Activated CD4-positive, alpha-beta T cell treated with anti-CD3 and anti-CD28 coated beads, Interleukin-2, Interleukin-4, amounts not matched to agents 100 ng/mL and 50 ng/mL, durations not matched to agents 16 hours and 8 hours (primary cell): ENCODE measurements at places on chromosomes 1 and 21.

DNA sequence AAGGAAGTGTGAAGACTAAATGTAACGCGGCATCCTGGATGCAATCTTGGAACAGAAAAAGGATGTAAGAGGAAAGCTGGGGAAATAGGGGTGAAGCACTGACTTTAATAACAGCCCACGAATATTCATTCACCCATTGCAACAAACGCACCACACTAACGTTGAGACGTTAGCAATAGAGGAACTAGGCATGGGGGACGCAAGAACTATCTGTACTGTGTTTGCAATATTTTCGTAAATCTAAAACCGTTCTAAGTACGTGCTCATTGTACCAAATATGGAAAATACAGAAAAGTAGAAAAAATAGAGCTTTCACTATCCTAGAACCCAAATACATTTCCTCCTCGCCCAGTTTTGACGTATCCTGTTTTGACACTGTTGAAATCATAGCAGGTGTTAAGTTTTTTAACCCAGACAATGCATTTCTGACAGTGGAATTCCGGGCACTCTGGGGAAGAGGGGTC lies 3.9 kb downstream of the LAPTM5 start:
- no peak for DNase-seq

GRCh38 chr21:36658926-36659325 lies 40.0 kb upstream of the SIM2 start:
- DNase-seq: no peak

- no peak for DNase-seq
These were observed 1.7 kb downstream of the WNT9A start for GRCh38 chr1:227945891-227946623.

DNA sequence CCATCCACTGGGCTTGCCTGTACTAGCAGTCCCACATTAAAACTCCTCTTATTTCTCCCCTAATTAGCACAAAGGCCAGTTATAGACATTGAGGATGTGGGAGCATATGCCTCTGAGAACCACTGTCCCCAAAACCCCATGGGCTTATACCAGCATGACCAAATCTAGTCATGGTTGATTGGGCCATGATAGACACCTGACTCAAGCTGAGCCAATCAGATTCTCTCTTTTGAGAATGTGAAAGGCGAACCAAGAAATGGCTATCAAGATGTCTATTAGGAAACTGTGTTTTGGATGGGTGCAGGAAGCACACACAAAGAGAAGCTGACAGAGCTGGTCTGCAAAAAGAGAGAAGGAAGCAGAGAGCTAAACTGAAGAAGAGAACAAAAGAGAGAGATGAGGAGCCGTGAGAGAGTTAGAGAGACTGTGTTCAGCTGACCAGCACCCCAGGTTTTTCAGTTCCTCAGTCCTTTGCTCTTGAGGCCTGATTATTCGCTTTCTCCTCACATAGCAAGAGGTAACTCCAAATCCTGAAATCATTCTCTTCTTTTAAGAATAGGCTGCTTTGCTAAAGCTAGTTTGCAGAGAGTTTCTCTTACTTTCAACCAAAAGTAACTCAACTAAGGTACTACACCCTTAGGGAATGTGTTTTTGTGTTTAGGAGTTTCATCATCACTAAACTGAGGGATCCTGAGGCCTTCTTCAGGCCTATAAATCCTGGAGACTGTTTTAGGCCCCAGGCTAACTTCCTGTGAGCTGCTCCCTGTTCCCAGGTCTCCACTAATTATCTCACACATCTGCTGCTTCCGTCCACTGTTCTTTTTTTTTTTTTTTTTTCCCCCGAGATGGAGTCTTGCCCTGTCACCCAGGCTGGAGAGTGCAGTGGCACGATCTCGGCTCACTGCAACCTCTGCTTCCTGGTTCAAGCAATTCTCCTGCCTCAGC lies 7.9 kb upstream of the TIPRL start:
- no peak for DNase-seq

GRCh38 chr1:182035097-182035770 lies 26.3 kb downstream of the ZNF648 start:
- no peak for DNase-seq

DNA sequence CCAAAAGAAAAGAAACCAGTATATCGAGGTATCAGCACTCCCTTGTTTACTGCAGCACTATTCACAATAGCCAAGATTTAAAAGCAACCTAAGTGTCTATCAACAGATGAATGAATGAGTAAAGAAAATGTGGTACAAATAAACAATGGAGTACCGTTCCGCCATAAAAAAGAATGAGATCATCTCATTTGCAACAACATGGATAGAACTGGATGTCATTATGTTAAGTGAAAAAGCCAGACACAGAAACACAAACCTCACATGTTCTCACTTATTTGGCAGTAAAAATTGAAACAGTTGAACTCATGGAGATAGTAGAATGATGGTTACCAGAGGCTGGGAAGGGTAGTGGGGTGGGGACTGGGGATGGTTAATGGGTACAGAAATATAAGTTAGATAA lies 4.3 kb upstream of the GNG5 start:
- no peak for DNase-seq

- DNase-seq: no peak
These were observed 110.0 kb upstream of the SERBP1 start for GRCh38 chr1:67540025-67540732.

- no peak for DNase-seq
These were observed 16.8 kb upstream of the ETV3 start for GRCh38 chr1:157154940-157155514.

GRCh38 chr1:37862330-37862729 lies 2.9 kb upstream of the MTF1 start:
- peak; percentile 67 for DNase-seq

- DNase-seq: no peak
These were observed 13.6 kb downstream of the INAVA start for GRCh38 chr1:200908191-200908868.

DNA sequence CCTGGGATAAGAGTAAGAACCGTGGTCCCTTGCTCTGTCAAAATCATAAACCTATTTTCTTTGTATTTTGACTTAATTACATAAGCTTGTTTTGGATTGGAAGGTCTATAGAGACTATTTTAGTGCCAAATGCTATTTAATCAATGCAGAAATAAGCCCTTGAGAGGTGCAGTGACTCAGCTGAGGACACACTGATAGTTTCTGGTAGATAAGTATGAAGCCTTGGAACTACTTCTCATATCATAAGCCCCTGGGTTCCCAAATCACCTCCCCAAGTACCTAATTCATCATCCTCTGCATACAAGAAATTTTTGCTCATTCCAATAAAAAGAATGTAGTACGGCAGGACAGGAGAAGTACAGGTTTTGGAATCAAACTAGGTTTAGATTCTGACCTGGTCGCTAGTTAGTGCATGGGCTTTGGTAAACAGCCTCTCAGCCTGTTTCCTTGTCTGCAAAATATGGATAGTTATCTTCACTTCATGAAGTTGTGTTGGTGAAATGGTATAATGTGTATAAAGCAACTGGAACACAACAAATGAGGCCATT lies 3.3 kb upstream of the CD55 start:
- DNase-seq: no peak

GRCh38 chr1:74517599-74518051 lies 5.2 kb upstream of the LRRC53 start:
- DNase-seq: no peak

GRCh38 chr1:165173818-165174217 lies 182.7 kb downstream of the LMX1A start:
- no peak for DNase-seq

DNA sequence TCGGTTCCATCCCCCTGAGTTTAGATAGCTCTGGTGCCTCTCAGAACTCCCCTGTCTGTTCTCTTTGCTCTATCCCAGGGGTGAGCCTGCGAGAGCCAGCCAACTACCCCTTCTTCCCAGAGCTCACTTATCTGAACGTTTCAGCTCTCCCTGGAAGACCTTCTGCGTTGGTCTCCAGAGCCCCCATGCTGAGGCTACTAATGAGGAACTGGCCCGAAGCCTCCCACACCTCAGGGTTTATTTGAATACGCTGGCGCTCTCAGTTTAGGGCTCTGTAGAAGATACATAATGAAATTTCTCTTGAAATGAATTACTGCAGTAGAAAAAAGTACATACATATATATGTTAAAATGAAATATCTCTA lies 43.5 kb downstream of the TCEANC2 start:
- no peak for DNase-seq

DNA sequence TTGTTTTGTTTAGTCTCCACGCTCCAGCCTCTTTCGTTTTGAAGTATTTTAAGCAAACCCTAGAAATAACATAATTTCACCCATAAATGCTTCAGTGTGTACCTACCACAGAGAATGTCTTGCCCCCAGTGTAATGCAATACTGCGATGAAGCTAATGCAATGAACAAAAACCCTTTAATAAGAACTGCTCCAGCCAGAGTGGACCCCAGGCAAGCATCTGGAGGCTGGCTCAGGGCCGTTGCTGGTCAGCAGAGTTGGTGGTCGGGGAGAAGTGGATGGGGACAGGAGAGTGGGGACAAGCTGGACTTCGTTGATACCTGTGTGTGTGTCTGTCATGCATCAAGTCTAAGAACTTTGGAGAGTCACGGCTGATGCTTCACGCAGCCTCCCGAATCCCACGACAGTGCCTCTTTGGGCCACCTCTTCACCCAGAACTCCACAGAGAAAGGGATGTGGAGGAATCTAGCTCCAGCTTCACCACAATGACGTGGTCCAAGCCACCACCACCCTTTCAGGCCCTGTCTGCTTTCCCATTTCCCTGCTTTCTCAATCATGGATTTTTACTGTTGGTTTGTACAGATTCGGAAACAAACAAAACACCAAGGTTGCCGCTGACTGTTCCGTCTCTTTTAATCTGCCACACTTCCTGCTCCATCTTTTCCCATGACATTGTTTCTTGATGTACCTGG lies 108.6 kb upstream of the ERRFI1 start:
- no peak for DNase-seq

DNA sequence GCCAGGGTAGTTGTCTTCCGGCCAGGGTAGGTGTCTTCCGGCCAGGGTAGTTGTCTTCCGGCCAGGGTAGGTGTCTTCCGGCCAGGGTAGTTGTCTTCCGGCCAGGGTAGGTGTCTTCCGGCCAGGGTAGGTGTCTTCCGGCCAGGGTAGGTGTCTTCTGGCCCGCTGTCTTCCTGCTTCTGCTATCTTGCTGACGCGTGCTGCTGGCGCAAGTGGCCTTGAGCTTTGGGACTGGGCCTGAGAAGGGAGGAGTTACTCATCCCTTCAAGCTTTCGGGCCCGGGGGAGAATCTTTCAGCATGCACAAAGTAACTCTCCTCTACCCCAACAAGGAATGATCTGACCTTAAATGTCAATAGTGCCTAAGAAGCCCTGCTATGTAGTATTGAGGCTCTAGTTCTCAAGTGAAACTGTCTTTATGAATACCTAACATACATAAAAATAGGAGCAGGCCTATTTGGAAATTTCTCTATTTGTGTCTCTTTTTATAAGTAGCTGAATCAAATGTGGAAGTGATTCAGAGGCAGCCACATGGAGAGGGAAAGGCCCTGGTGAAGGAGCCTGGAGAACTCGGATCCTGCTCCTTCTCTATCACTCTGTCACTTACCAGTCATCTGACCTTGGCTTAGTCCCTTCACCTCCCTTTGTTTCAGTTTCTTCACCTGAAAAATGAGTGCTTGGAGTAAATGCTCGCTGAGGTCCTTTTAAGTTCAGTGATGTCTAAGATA lies 65.6 kb downstream of the RGL1 start:
- no peak for DNase-seq

- DNase-seq: no peak
These were observed 126.9 kb upstream of the C1orf174 start for GRCh38 chr1:4027008-4027407.

DNA sequence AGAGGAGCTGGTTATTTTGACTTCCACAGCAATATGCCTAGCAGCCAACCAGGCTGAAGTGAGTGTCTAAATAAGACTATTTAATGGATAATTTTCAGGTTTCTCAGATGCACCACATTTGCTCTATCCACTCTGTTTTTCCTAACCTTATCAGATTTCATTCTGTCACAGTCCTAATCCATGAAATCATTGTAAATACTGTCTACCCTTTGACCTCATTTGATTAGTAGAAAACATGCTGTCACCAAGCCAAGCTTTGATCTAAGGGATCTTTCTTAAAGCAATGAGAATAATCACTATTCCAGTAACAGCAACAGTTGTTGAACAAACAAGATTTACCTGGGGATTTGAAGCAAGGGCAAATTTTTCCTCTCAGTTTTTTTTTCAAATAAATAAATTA lies 595.6 kb downstream of the LTN1 start:
- no peak for DNase-seq

DNA sequence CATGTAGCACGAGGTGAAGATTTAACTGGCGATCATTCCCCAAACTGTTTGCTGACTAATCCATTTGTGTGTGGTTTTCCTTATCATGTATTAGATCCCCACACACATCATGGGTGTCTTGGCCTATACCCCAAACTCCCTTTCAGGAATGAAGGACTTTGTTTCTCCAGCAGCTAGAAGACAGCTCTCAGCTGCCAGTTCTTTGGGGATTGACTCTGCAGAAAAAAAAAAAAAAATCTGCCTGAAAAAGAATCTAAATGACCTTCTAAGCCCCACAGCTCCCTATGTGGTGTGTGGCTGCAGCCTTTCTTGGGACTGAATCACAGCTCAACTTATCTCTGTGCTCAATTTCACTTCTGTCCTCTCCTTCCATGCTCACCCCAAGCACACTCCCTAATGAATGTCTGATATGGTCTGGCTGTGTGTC lies 256.3 kb upstream of the DUSP10 start:
- DNase-seq: no peak

DNA sequence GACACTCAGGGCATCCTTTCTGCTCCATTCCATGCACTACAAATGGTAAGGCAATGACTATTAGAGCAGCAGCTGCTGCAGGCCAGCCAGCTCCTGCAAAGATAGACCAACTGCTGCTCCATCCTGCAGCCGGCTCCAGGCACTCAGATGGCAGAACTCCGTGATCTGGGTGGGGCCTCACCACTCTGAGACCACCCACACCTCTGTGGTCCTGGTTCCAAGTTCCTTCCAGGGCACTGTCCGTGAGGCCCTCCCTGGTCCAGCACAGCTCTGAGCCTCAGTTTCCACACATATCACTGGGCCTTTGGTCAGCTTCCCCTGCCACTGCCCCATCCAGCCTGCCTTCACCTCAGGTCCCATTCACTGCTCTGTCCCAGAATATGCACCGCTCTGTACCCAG lies 114.7 kb downstream of the DMRTB1 start:
- no peak for DNase-seq

DNA sequence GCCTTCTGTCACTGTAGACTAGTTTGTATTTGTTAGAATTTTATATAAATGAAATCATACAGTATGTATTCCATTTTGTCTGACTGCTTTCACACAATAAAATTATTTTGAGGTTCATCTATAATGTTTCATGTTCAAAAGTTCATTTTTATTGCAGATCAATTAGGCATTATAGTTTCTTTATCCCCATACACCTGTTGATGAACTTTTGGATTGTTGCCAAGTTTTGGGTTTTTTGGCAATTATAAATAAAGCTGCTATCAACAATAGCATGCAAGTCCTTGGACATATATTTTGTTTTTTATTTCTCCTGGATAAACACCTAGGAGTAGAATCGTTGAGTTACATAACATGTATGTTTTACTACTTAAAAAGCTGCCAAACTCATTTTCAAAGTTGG lies 47.1 kb upstream of the FAM3B start:
- no peak for DNase-seq

DNA sequence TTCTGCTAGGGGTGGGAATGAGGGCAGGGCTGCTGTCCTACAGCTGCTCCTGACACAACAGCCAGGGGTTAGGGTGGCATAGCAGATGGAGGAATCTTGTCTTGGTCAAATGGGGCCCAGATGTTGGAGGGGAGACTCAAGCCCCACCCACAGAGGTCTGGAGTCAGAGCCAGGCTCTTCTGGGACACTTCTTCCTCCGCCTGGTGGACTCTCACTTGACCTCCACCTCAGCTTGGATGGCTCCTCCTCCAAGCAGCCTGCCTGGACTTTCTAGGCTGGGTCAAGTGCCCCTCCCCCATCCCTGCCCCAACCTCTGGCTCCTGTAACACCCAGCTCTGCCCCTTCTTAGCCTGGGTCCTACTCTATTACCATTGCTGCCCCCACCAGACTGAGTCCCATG lies 35.5 kb downstream of the EPHA2 start:
- no peak for DNase-seq
